NCI-H524 treated with DMSO at 0.1 percent for 48 hours (cell line): ENCODE measurements at places on chromosomes 11 and 22.

DNA sequence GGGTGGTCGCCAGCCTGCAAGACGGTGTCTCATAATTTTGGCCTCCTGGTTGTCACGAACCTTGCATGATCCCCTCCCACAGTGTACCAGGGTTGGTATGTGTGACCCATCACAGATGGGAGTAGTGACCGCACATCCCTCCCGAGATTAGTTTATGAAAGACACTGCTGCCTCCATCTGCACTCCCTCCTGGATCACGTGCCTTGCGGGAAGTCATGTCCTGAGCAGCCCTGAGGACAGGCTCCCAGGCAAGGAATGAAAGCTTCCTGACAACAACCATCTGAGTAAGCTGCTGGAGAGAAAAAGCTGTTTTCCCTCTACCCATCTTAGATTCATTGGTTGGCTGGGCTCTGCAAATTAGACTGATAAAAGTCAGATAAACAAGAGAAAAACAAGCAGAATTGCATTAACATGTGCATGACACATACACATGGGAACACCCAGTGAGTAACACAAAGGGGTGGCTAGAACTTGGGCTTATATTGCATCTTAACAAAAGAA lies 14.4 kb upstream of the PAMR1 start:
- no peak for DNase-seq

- no peak for DNase-seq
These were observed 1.8 kb upstream of the CYP2D6 start for GRCh38 chr22:42132457-42132856.

GRCh38 chr11:72361321-72361720 lies 73.0 kb downstream of the CLPB start:
- DNase-seq, result no peak

DNA sequence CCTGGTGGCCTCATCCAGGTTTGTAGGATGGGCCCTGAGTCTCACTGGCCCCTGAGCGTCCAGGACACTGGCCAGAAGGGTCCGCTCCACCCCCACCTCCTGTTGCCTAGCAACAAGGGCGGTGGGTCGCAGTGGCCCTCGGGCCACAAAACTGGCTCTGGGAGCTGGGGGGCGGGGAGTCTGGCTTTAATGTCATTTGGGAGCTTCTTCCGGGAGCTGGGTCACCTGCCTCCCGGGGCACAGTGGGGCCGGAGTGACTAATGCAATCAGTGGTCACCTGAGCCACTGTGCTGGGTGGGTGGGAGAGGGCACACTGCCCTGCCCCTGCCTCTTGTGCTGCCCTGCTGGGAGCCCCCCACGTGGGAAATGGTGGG lies 2.6 kb downstream of the TH start:
- DNase-seq, result no peak

DNA sequence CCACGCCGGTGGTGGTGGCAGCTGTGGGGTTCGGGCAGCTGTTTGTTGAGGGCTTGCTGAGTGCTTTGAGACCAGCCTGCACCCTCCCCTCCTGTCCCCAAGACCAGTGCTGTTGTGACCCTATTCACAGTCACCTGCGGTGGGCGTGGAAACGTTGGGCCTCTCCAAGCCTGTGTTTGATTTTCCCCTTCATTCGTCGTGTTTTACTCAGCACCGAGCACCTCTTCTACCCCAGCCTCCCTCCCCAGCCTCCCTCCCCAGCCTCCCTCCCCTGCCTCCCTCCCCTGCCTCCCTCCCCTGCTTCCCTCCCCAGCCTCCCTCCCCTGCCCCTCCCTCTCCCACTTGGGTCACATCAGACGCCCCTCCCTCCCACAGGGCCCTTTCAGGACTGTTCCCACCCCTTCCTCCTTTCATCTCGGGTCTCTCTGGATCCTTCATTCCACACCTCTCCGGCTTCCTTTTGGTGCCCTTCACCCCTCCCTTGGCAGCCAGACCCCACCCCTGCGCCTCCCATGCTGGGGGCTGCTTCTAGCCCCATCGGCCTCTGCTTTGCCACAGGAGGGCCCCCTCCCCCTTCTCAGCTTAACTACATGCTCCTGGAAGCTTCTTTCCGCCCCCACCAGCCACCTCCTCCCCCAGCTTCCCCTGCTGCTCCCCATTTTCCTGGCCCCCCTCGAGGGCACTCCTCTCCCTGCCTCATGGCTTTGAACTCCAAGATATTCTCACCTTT lies 14.8 kb downstream of the FRMD8 start:
- no peak for DNase-seq

DNA sequence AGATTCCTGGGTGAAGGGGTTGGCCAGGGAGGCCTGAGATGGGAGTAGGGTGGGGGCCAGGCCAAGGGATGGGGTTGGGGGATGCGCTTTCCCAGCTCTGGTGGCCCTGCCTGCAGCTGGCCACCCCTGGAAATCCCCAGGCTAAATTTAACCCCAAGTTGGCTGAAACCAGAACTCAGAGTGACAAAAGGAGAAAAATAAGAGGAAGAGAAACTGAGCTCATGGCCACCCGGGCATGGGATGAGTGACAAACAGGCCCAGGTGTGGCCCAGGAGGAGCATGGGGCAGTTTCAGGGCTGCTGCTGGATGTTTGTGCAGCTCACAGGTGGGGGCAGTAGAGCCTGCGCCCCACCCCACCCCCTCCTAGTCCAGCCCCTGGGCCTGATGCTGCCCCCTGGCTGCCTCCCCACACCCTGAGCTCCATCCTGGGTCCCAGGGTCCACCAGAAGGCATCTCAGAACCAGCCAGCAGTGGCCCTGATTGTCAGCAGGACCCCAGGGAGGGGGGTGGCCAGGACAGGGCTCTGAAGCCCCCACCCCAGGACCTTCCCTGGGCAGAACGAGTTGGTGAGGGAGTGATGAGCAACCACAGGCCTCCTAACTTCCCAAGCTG lies 48.0 kb downstream of the IGLL5 start:
- DNase-seq, result no peak

DNA sequence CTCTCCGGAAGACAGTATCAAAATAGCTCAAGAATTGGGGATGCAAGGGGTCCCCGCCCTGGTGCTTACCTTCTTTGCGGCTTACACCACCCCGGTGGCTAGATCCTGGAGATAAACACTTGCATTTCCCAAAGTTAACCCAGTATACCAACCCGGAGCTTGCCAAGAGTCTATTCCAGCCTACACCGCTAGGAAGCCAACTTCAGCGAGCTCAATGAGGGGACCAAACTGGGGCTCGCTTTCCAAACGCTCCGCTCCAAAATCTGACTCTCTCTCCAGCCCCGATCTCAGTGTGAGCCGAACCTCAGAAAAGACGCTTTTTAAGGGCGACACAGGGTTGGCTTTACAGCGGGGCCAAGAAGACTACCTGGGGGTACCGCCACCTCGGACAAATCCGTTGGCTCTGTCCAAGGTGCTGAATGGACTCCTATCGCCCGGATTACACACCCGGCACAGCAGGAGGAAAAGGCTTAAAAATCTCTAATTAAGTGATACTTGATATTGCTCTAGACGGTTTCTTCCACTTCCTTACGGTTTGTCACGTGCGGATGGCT lies 20.1 kb upstream of the BDNF start:
- peak; percentile 50 for DNase-seq

- DNase-seq, result no peak
These were observed at the start of gene CLMP for GRCh38 chr11:123195188-123196059. Gene CLMP, minus strand, starts transcription at chr11:123195248. Its CDS starts 308 bp downstream, at chr11:123194940.

DNA sequence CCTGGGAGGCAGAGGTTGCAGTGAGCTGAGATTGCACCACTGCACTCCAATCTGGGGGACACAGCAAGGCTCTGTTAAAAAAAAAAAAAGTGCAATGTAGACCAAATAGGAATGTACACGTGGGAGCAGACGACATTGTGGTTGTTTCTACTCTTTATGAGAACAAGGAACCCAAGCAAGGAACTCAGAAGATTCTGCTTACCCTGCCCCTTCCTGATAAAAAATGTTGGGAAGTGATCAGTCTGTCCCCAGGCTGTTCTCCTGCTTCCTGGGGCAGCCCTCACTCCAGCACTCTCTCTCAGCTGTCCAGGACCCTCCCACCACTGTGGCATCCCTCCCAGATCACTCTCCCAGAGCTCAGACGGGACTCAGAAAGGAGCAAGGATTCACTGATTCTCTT lies 31.8 kb downstream of the SLCO2B1 start:
- no peak for DNase-seq

GRCh38 chr11:100866453-100866852 lies 179.4 kb downstream of the ARHGAP42 start:
- no peak for DNase-seq
